ENCODE measurements at places on chromosomes 13 and 19. TPM values are rescaled to one million over a fixed set of nuclear protein-coding genes. Genes with fewer than 3 reads are reported as not detected.

The UNC13A gene
- under 0.01 TPM for total RNA-seq

The VSTM2B gene
- not detected for total RNA-seq

The ZNF470 gene
- 6.9 TPM for total RNA-seq

The KLK14 gene
- not detected for total RNA-seq

The TMPRSS9 gene
- under 0.01 TPM for total RNA-seq

The KLF2 gene
- total RNA-seq: 19.2 TPM

The ZNF382 gene
- 16.0 TPM for total RNA-seq

The SHISA7 gene
- not detected for total RNA-seq

The CNN1 gene
- total RNA-seq: 17.2 TPM

The PDX1 gene
- total RNA-seq: not detected

The SIGLEC9 gene
- not detected for total RNA-seq

The FXYD1 gene
- total RNA-seq: 4.5 TPM

The NLRP5 gene
- not detected for total RNA-seq

Measured in fibroblast of lung (primary cell).